ENCODE measurements at places on chromosomes 12 and 14.

DNA sequence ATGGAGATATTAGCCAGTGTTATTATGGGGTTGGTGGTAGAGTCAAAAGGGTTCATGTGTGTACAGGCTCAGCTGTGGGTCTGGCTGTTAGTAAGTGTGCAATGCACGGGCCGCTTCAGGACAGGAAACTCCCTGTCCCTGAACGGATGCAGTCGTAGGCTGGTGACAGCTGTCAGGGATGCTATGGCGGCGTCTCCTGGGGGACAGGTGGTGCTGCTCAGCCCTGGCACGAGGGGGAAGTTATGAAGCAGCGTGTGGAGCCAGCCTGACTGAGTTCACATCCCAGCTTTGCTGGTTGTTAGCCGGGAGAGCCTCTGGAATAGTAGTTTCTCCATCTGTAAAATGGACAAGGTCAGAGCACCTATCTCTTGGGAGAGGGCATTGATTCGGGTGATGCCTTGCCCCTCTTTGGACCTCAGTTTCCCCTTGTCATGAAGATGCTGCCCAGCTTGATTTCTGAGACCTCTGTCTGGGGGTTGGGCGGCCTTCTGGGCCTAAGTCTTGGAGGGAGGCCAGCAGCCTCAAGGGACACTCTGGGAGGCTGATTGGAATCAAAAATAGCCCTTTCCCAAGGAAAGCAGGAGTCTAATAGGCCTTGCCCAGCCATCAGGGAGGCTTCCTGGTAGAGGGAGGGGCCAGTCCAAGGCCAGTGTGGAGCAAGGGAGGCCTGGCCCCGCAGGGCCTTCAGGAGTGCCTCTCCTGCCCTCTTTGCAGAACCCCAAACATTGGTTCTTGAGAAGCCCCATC is 7.1 kb downstream of the ASB2 start:
- no peak for DNase-seq

GRCh38 chr12:103334466-103334865 is 161.3 kb downstream of the C12orf42 start:
- no peak for DNase-seq

- no peak for DNase-seq
Measured at GRCh38 chr14:59699442-59699841, 122.8 kb upstream of the CCDC175 start.

GRCh38 chr12:60148831-60149230 is 553.0 kb downstream of the SLC16A7 start:
- DNase-seq: no peak

Data from NCI-H1436 treated with DMSO at 0.1 percent for 48 hours (cell line).